ENCODE measurements at places on chromosomes 5 and 9.

DNA sequence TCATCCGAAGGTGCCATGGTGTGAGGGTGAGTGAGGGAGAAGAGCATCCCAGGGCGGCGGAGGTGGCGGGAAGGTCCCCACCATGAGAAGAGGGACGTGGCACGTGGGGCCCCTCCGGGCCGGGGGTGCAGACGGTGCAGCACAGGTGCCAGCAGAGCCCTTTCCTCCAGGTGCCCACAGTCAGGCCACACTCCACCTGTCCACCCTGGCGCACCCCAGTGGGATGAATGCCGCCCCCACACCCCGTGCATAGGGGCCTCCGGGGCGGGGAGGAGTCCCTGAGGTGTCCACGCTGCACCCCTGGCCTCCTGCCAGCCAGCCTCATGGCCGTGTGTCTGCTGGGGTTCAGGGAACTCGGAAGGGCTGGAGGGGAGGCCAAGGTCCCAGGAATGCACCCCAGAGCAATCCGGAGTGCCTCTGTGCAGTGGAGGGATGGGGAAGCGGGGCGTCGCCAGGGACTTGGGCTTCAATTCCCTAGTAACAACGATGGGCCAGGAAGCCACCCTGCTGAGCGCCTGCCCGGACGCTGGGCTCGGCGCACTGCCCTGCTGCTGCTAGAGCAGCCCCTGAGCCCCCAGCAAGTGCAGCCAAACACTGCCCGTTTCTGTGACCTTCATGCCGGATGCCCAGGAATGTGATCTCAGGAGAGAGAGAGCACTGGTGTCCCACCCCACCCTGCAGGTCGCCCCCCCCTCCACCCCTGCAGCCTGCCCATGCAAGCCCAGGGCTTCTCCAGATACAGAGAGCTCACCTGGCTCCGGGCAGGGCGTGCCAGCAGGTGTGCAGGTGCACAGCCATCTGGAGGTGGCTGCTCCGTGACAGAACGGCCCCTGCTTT, 8.8 kb upstream of the NACC2 start:
- DNase-seq, result no peak

DNA sequence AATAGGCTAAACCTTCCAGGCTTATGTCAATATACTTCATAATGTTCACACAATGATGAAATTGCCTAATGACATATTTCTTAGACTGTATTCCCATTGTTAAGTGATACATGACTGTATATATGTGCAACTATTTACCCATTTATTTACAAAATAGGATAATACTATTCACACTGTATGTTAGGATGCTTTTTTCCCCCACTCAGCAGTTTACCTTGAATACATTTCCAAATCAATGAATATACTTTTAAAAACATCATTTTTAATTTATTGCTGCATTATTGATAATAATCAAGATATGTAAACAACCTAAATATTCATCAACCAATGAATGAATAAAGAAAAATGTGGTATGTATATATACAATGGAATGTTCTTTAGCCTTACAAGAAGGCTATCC, 55.5 kb downstream of the PCSK1 start:
- DNase-seq, result no peak

DNA sequence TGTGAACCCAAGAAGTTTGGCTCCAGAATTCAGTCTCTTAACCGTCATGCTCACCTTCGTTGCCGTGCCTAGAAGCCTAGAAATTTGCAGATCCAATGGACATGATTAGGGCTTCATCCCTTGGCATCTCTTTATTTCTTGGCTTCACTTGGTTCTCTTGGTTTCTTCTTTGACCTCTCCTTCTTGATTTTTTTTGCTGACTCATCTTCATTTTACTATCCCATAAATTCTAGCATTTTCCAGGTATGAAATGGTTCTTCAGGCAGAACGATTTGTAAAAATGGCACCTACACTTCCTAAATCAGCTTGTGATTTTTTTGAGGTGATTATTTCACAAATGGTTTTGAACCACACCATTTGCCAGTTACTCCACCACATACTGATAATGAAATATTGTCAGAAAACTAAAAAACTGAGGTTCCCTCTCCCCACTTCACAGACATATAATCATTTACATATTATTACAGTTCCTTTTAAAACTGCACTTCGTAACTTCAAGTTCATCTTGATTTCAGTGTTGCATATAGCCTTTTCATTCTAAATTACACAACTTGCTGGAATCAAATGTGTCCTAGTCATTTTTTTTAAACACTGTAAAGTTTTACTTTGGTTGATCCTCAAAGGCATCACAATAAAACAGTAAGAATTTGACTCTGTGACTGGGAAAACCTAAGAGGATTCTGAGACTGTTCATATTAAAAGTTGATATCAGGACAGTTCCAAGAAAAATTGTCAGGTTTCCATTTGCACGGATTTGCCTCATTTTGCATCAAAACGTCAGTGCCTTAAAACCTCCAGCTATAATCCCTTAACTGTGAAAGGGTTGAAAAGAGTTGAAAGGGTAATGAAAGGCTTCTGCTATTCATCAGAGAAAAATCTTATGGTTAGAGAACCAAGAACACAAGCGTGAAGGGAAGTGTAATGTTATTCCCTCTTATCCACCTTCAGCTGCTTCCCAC, 8.9 kb upstream of the NREP start:
- no peak for DNase-seq

DNA sequence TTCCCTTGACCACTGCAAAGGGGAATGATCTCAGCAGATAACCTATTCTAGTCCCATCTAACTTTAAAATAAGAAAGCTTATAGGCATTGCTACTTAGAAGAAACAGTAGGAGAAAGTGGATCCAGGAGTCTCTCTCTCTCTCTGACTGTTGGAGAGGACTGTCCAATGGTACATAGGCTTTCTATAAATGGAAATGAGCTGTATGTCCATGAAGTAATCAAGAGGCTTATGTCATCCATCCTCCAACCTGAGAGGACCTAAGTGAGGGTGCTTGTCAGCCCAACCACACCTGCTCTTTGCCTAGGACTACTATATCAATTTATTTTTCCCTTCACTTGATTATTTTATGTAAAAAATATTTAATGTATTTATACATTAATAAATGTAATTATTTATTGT, 172.3 kb downstream of the PAPPA start:
- DNase-seq, result no peak

DNA sequence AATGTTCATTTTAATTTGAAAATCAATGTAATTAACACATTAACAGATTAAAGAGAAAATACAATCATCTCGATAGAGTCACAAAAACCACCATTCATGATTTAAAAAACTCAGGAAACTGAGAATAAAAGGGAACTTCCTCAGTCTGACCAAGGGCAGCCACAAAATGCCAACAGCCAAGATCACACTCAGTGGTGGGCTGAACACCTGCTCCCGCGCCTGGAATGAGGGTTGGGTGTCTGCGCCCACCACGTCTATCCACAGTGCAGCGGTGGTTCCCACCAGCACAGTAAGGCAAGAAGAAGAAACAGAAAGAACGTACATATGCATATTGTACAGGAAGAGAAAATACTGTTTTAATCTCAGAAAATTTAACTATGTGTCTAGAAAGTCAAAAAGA, 11.7 kb upstream of the NSMF start:
- no peak for DNase-seq

DNA sequence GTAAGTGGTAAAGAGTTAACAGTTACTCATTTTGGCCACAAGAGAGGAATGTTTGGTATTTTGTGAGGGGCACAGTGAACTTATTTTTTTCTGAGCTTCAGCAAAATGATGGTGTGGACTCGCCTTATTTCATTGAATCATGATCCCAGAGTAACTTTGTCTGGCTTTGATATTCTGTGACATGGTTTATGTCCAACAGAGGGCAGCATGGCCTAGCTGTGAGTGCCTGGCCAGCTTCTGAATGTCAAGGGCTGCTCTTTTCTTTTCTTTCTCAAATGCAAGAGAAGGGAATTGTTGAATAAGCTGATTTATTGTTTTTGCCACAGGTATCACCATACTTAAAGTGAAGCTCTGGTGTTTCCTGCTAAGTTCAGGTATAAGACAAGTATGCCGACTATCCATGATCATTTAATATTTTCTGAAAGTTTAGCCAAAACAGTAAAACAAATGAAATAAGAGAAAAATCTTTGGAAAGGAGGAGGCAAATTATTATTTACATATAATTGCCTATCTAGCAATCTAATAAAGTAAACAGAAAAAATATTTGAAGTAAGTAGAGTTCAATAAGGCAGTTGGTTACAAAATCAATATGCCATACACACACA, 31.7 kb downstream of the MRPL22 start:
- peak; percentile 63 for DNase-seq

DNA sequence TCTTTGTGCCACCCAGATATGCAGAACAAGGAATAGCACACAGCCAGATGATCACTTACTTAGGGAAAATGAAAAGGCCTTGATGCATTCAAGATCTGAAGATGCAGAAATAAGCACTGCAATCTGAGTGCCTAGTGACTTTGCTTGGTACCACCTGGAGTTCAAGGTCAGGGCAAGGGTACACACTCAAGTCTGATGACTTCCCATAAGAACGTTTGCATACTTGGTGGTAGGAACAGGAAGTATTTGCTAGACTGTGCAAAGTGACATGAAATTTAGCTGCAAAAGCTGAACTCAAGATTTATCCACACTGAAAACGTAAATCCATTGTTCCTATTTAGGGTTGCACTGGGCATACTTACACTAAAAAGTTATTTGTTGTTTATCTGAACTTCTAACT, 177.1 kb downstream of the PIK3R1 start:
- DNase-seq, result no peak

DNA sequence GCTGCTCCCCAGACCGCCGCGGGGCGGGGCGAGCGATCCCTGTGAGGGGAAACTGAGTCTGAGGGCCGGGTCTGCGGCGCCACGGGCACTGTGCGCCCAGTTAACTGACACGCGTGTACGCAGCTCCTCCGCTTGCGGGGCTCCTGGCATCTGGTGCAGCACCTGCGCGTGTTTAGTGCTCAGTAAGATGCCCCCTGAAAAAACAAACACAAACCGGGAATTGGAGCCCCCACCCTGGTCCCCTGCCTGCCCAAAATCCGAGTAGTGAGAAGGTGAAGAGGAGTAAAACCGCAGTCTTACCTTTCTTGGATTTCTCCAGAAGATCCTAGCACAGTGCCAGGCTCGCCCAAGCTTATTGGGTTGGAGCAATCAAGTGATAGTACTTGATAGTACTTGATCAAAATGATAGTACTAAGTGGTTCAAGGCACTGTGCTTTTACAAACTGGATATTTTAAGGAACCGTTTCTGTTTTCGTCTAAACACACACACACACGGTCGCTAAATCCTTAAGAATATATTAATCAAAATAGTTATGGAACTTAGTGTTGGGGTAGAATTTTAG, 2.7 kb upstream of the TRAF1 start:
- no peak for DNase-seq

DNA sequence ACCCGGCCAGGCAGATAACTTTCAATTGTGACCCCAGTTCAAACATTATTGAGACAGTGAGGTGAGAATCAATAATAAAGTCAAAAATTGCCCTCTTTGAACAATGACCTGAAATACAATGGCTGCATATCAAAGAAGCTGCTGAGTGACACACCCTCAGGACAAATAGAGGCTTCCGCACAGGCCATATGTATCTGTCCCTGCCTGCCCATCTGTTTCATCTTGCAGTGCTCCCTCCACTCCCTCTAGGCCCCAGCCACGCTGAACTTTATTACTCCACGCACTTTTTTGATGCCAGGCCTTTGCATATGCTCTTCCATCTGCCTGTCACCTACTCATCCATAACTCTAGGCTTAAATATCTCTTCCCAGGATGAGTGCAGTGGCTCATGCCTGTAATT, 15.9 kb upstream of the PFDN1 start:
- DNase-seq, result no peak

DNA sequence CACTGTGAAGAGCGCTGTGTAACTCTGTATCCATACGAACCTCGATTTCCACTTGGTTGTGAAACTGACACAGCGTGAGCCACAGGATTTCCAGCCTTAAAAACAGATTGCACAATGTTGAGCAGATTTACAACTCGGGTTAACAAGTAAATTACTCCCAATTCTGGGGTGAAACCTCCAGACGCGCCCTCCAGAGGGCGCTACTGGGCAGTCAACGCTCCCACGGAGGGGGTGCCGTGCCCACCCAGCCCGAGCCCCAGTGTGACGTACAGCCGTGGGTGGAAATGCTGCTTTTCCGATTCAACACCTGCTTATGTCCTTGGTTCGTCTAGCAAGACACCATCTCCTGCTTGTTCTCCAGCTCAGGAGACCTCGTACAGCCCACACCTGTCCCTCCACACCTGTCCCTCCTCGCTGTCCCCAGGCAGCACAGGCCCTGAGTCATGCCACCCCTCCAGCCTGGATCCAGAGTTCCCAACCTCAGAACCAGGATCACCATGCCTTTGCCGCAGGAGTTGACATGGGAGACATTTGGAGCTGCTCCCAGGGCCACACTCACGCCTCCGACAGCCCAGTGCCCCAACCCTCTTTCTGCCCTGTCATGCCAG, 34.4 kb upstream of the SLC6A3 start:
- DNase-seq, result peak; percentile 15

GRCh38 chr5:103424453-103425205, 138.0 kb downstream of the NUDT12 start:
- peak; percentile 90 for DNase-seq

GRCh38 chr5:172582940-172583339, 58.1 kb upstream of the NEURL1B start:
- no peak for DNase-seq

GRCh38 chr5:149464796-149465489, 85.9 kb upstream of the IL17B start:
- peak; percentile 59 for DNase-seq

DNA sequence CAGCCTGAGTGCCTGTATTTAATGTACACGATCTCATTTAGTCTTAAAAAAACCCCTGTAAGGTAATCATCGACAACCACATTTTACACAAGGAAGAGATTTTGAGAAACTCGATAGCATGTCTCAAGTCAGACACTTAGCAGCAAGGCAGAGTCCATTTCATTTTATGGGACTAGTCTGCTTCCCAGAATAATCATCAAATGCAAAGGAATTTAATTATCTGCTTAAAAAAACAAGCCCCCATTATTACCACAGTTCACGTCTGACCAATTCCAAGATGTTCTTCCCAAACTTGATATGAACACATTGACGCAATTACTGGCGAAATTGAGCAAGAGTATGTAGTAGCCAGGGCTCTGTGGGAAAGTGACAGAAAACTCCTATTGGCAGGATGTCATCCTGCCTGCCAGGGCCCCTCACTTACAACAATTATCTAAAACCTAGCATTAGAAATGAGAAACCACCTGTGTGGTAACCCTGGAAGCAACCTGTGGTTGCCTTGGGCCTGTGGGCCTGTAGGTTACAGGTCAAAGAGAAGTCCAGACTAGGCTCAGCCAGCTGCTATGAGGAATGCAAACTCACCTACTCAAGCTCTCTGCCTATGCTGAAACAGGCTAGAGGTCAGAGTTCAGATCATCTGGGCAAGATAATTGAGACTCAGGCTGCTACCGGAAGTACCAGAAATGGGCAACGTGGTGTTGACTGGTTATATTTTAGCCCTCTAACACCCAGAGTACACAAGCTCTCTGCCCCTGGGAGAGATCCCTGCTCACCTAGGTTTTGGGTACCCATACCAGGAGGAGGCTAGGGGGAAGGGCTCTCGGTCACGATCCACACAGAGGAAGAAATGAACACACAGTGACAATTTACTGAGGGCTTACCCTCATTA, 1.6 kb downstream of the B4GALT1 start:
- DNase-seq, result peak; percentile 73

- DNase-seq, result no peak
These were observed 63.5 kb upstream of the KLF9 start for GRCh38 chr9:70477907-70478480.
